ENCODE measurements at places on chromosomes 2 and 18.

DNA sequence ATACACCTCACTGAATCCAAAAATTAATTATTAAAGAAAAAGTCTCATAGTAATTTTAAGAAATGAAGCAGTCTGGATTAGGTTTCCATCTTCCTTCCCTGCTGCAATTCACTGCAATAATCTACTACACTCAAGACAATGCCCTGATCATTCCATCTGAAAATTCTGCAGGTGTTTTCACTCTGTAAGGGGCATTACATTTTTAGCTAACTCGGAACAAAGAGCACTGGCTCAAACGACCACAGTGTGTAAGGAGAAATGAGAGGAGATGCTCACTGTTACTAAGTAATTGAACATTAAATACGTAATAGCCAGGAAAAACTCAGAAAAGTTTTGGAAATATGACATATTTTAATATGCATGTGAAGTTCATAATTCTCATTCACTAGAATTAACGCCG is 1.3 kb downstream of the B4GALT6 start:
- no peak for DNase-seq

- no peak for DNase-seq
These were observed 318.8 kb upstream of the TMEFF2 start for GRCh38 chr2:192513575-192513974.

DNA sequence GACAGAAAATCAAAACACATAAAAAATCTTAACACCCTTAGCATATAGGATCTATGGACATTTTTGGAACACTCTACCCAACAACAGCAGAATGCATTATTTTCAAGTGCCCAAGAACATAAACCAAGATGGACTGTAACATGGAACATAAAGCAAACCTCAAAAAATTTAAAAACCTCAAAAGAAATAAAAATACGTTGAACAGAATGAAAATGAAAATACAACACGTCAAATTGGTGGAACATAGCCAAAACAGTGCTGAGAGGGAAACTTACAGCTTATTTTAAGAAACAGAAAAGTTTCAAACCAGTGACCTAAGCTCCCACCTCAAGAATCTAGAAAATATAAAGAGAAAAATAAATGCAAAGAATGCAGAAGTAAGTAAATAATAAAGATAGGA is 58.3 kb upstream of the BCL2L11 start:
- DNase-seq, result no peak

GRCh38 chr2:171985076-171985475 is 14.7 kb upstream of the METAP1D start:
- DNase-seq, result no peak

- DNase-seq, result no peak
These were observed 137.9 kb upstream of the UBE2E3 start for GRCh38 chr2:180842461-180842860.

DNA sequence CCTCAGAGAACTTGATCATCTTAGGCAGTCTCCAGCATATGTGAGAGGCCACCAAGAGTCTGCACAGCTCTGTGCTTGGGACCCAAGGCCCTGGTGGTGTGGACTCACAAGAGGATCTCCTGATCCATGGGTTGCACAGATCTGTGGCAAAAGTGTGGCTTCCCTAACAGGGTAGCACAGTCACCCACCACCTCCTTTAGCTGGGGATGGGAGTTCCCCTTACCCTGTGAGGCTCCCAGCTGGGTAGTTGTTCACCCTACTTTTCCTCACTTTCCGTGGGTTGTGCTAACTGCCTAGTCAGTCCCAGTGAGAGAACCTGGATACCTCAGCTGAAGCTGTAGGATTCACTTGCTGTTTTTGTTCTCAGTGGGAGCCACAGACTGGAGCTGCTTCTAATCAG is 123.7 kb downstream of the FTCDNL1 start:
- DNase-seq, result no peak

DNA sequence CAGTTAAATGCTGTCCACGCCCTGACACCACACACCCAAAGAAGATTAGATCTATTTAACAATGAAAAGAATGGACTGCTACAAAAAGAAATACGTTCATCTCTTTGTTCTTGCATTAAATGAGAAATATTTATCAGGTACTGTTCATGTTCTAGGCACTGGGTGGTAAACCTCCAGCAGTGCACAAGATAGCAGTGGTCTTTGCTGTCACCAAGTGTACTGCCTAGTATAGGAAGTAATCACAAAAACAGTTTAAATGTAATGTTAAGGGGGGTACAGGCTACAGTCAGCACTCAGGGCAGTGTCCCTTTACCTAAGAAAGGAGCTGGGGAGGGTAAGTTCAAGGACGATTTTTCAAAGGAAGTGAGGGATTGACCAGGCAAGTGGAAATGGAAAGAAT is 443.6 kb downstream of the PARD3B start:
- DNase-seq, result no peak

DNA sequence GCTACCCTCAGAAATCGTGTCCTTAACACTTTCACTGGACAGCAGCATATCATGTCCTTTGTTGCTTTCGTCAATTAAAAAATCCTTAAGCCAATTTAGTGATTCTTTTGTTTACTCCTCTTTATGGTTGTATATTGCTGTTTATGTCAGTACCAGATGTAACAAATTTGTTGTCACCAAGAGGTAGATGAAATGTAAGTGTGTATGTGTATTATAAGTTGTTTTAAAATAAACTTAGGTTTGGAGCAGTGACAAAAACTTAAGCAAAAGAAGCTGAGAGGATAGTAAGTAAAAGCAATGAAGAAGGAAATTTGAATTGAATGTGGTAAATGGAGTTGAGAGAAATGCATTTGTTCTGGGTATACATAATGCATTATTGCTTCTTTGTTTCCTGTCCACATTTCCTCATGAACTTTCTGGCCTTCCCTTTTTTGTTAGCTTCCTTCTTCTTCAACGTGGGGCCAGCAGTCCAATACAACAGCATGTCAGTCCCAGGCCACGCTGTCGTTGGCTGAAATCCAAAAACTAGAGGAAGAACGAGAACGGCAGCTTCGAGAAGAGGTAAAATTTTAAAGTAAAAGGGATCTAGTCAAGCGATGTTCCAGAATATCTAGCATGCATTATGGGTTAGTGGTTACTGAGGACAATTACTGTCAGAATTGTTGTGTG is 30.5 kb upstream of the SNORC start:
- no peak for DNase-seq
